SHP77 treated with DMSO at 0.1 percent for 48 hours (cell line): ENCODE measurements at places on chromosomes 6 and 20.

DNA sequence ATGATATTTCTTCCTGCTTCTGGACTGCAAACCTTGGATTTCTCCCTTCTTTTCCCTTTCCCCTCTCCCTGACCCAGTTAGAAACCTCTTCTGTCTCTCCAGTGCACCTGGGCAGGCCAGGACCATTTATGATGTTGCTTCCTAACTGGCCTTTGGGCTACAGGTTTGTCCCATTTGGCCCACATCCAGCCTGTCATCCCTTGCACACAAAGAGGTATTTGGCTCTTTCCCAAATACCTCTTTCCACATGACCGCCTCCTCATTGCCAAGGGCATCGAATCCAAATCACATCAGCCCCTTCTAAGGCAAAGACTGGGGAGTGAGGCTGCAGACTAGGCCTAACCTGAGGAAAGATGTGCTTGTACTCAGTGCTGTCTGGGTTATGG lies 13.6 kb downstream of the FGD2 start:
- DNase-seq, result peak; percentile 20

DNA sequence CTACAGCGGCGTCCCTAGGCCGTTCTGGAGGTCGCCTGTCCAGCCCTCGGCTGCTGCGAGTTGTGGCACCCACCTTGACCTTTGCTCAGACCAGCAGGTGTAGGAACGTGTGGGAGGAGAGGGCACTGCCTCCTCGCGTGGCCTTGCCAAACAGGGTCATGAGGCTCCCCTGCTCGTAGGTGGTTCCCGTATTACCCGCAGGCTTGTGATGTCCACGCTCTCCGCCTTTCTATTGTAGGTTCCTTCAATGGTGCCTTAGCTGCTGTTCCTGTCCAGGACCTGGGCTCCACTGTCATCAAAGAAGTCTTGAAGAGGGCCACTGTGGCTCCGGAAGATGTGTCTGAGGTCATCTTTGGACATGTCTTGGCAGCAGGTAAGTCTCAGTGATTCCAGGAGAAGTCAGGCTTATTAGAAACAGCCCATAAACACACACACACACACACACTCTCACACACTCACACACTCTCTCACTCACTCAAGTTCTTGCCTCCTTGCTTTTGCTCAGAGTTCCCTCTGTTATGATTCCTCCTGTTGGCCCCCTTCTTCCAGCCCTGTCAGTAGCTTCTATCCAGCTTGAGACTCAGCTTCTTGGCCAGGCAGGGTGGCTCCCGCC lies 942 bp downstream of the ACAT2 start:
- no peak for DNase-seq

DNA sequence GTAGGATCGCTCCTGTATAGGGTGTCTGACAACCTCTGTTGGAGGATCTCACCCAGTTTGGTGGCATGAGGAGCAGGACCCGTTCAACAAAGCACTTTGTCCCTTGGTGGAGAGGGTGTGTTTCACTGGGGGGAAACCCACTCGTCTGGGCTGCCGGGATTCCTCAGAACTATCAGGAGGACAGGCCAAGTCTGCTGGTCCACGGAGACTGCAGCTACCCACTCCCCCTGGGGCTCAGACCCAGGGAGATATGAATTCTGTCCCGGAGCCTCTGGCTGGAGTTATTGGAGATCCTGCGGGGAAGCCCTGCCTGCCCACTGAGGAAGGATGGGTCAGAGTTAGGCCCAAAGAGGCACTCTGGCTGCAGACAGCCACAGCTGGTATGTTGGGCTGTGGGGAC lies 233.1 kb downstream of the PKHD1 start:
- DNase-seq, result no peak

GRCh38 chr6:29989211-29989610 lies 46.9 kb downstream of the HLA-A start:
- DNase-seq, result no peak

DNA sequence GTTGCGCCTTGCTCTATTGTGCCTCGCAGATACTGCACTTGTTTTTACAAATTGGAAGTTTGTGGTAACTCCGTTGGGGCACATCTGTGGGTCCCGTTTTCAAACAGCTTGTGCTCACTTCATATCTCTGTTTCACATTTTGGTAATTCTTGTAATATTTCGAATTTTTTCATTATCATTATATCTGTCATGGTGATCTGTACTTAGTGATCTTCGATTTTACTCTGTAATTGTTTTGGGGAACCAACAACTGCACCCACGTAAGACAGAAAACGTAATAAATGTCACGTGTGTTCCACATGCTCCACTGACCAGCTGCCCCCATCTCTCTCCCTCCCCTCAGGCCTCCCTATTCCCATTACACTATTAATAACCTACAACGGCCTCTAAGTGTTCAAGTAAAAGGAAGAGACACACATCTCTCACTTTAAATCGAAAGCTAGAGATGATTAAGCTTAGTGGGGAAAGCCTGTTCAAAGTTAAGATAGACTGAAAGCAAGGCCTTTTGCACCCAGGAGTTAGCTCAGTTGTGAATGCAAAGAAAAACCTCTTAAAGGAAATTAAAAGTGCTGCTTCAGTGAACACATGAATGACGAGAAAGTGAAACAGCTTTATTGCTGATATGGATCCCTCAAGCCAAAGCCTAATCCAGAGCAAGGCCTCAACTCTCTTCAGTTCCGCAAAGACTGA lies 26.9 kb downstream of the TTLL2 start:
- DNase-seq, result no peak

DNA sequence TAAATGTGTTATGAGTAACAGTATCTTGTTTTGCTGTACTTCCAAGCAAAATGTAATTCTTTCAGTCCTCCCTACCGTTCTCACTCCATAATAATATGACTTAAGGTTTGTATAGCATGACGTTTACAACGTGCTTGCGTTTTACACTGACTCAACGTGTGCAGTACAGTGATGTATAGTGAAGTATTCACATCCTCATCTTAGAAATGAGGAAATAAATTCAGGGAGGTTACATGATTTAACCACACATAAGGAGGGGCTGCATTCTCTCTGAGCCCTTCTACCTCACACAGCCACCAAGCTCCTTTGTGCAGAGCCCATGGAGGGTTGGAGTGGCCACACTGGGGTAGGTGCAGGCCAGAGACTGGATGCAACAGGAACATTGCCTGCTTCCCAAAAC lies 164.5 kb downstream of the MTHFD1L start:
- DNase-seq, result no peak

GRCh38 chr20:60754856-60755255 lies 497.2 kb upstream of the CDH4 start:
- DNase-seq, result no peak

GRCh38 chr6:33758815-33759216 lies 12.1 kb upstream of the IP6K3 start:
- DNase-seq, result no peak

DNA sequence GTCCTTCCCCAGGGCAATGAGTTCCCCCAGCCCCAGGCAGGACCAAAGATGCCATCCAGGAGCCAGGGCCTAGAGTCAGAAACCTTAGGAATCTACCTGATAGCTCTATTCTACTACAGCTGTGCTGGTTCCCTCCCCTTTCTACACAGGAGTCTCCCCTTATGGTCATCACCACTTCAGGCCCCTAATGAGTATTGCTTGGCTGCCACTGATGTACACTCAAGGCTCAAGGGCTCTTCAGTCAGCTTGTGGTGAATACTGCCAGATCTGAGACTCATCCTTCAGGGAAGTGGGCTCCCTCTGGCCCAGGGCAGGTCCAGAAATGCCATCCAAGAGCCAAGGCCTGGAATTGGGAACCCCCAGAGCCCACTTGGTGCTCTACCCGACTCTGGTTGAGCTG lies 248.6 kb downstream of the ALDH8A1 start:
- no peak for DNase-seq

DNA sequence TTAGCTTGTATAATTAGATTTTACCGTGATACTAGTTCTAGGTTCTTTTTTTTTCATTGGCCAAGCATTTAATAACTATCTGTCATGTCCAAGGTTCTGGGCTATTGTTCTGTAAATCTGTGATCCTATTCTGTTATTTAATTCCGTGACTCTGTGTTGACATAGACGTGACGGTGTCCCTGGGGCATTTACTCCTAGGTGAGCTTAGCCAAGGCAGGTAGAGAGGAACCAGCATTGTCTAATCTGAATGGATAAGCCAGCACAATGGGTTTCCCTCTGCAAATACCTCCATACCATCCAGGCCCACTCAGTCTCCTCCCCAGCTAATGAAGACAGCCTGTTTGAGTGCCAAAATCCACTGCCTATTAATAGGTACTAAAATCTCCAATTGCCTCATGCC lies 8.9 kb upstream of the CDSN start:
- no peak for DNase-seq

DNA sequence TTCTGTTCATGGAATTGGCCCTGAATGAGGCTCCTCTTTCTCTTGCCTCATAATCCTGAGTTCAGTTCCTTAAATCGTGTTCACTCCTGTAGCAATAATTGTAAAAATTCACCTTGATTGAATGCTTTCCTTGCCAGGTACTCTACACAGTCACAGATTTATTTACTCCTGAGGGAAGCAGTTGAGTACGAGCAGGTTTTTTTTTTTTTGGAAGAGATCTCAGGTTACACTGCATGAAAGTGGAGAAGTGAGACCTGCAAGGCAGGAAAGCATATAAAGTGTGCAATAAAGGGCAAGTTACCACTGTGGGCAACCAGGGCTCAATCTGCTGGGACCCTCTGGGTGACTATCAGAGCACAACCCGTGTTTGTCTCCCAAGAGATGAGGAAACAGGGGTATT lies 93.0 kb upstream of the DOK5 start:
- DNase-seq, result no peak

- DNase-seq, result no peak
Measured at GRCh38 chr6:75419980-75420379, 73.6 kb downstream of the FILIP1 start.

DNA sequence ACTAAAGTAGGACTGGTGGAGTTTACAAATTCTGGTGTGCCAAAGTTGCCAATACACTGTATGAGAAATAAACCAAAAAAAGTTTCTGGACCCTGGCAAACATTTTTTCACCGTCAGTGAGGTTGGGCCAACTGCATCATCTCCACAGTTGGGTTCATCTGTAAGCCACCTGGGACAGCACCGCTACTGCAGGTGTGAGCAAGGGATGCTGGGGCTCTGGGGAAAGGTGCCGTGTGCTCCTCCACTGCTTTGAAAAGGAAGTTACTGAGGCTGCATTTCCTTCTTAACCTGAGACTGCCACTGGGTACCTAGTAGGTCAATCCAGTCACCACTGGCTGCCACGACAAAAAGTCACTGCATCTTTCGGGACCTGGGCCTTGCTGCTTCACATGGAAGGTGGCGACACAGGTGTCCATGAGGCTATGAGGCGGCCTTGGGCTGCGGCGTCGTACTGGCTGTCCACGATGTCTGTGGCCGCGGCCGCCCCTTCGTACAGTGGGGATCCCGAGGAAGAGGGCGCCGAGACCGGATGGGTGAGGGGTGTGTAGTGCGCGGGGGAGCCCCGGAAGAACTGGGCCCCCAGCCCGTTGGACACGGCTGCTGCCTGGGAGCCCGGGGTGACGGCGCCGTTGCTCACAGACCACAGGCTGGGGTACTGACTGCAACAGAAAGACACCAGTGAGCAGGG lies 9.6 kb downstream of the TBXT start:
- no peak for DNase-seq

GRCh38 chr20:57748601-57749130 lies 38.9 kb upstream of the PMEPA1 start:
- DNase-seq, result peak; percentile 85

- no peak for DNase-seq
Measured at GRCh38 chr6:139262519-139263300, 29.1 kb downstream of the TXLNB start.

DNA sequence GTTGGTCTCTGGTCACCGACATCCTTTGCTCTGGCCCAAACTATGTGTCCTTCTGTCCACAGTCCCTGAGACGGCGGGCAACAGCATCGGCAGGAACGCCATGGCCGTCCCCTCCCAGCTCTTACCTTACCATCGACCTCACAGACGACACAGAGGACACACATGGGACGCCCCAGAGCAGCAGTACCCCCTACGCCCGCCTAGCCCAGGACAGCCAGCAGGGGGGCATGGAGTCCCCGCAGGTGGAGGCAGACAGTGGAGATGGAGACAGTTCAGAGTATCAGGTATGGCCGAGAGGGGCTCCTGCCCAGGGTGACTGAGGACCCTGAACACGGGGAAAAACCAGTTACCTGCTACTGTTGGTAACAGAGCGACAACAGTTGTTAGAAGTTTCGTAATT lies 25.0 kb downstream of the DNMT3B start:
- no peak for DNase-seq

- no peak for DNase-seq
Measured at GRCh38 chr6:157825243-157825904, 2.3 kb downstream of the SNX9 start.

- DNase-seq, result no peak
Measured at GRCh38 chr20:23641936-23642751, 4.4 kb upstream of the CST3 start.

- no peak for DNase-seq
Measured at GRCh38 chr20:63027922-63028389, 21.2 kb upstream of the BHLHE23 start.
